BJ (cell line): ENCODE measurements at places on chromosomes 6 and 20.

DNA sequence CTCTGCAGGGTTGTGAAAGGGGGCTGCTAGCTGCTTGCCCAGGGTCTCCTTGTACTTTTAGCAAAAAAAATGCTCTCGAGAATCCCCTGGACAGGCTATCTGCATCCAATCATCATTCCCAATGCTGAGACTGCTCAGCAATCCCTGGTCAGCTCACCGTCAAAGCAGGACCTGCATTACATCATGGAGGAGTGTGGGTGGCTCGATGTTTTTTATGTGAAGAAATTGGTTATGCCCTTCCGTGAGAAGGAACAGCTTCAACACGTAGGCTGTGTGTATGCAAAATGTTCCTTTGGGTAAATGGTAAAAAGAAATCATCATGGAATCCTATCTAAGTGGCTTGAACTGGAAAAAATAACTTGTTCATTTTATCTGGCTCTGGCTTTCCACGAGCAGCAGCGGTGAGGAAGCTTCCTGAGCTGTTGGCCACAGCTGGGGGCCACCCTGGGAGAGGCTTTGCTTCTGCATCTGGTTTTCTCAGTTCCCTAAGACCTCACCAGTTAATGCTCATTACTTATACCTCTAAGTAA, 111.4 kb downstream of the FYN start:
- DNase-seq: no peak

DNA sequence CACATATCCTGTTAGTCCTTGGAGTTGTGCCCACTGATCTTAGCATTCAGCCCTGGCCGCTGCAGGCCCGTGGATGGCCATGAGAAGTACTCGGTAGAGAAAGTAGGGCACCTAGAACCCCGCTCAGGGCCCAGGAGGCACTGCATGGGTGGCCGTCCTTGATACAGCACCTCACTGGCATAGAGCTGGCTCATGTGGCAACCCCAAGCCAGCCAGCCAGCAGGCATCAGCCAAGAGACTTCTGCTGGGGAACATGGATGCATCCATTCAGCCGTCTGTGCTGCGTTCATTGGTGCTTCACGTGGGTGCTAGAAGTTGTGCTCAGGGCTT, 10.6 kb downstream of the PYGB start:
- no peak for DNase-seq

DNA sequence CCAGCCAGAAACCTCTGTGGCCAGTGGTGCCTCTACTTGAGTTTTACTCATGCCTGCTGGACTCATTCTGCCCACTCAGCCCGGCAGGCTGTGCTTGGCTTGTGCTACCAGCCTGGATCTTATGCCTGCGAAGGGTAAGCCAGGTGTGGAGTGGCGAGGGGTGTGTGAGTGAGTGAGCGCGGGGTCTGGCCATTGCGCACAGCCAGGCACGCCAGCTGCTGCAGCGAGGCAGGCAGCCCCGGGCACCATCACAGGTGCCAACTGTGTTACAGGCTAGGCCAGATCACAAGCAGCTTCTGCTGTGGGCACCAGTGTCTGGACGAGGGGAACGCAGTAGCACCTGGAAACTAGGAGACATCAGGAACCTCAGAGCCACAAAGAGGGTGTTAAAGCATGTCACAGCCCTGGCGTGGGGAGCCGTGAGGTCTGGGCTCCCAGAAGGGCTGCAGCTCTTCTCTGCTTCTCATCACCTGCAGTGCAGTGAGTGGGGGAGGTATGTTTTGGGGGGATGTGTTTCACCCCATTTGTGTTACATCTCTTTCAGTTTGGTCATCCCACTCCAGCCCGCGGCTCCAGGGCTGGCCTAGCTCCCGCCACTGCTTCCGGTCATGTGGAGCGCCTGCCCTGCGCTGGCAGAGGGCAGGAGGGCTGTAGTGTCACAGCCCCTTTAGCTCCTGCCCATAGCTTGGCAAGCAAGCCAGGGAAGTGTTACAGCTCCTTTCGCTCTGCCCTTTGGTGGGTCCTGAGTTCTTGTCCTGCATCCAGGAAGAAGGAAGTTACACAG, 379.7 kb upstream of the IMPG1 start:
- DNase-seq: no peak

DNA sequence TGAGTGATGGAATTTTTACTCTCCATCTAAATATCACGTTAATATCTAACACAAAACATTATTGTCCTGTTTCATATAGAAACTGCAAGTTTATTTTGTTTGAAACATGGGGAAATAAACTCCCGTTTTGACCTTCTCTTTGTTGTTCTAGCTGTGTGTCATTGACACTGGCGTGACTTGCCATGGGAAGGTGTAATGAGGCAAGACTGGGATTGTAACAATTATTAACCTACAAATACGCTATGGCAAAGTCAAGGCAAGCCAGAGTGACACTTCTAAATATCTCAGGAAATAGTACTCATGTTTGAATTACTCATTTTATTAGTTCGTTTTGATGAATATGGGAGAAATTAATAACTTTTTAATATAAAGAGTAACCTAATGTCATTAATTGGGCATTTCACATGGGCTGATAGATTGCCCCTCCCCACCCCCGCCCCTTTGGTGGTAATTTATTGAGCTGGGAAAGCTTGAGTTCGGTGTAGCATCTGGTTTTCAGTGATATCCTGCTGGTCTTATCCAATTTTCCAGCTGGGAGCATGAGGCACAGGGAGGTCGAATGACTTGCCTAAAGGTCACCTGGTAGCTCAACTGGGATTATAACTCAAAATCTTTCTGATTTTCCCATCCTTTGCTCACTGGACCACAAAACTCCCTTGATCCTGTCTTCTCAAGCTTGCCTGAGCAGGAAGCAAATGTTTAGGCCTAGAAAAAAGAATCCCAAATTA, 380.6 kb upstream of the JAG1 start:
- DNase-seq: no peak

DNA sequence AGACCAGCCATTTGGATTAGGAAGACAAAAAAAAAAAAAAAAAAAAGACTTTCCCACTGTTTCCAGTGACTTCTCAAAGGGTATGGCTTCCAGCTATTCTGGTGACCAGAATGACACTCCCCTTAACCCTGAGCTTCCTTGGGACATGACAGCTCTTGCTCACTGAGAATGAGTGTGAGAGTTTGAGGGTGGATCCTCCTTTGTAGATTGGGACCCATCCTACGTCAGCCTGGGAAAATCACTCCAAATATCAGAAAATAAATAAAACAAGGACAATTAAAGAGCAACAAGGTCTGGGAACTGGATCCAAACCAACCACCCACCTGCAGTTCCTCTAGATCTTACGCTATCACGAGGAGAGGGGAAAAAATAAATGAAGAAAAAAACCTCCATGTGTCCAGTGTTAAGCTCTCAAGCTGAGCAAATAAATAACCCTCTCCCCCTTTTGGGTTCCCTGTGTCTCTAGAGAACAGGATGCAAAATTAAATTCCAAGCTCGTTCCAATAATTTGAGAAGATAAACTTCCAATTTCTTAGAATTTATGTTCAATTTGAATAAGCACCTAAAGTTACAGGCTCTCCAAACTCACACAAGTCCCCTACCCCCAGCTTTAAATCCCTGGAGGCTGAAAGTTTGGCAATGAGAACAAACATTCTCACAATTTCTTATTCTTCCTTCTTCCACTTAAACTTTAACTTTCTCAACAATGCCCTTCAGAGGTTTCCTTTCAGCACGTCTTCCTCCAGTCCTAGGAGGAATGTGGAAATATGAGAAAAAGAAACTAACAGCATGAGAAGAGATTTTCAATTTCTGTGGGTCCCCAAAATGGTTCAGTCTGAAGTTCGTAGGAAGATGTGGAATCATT, 170.2 kb downstream of the MTFR2 start:
- no peak for DNase-seq

DNA sequence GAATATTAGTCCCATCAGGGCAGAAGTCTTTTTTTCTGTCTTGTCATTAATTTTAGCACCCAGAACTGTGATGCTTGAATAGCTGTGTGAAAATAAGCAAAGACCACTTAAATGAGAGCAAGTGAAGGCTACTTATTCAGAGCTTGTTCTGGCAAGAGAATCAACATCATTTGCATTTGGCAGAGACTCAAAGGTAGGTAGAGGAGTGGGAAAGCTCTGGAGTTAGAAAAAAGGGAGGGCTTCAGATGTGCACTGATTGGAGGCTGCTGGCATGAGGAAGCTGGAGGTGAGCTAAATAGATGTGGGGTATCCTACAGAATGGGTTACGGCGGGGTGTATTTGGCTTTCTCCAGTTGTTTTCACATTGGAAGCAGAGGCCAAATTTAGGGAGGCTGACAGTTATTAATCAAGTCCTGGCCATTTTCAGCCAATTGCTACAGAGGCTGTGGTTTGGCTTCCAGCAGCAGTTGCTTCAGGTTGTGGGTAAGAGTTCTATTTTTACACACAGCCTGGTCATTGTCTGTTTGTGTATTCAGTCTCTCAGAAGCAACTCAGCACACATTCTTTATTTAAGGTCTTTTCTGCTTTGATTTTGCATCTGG, 254.3 kb downstream of the BTBD3 start:
- no peak for DNase-seq

DNA sequence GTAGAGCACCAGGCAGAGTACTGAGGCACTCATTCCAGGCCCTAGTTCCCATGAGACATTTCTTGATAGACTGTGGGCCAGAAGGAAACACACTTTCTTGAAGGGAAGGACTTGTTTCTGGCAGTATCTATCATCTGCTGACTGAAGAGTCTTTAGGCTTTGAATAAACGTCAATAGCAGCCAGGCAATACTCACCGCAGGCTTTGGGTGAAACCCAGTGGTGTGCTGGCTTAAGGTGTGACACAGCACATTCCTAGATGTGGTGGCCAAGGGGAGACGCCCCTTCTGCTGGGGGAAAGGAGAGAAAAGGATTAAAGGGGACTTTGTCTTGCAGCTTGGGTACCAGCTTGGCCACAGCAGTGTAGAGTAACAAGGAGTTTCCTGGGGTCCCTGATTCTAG, 1039.6 kb downstream of the HACE1 start:
- no peak for DNase-seq

GRCh38 chr6:41577356-41578216, 31.4 kb downstream of the FOXP4 start:
- no peak for DNase-seq

DNA sequence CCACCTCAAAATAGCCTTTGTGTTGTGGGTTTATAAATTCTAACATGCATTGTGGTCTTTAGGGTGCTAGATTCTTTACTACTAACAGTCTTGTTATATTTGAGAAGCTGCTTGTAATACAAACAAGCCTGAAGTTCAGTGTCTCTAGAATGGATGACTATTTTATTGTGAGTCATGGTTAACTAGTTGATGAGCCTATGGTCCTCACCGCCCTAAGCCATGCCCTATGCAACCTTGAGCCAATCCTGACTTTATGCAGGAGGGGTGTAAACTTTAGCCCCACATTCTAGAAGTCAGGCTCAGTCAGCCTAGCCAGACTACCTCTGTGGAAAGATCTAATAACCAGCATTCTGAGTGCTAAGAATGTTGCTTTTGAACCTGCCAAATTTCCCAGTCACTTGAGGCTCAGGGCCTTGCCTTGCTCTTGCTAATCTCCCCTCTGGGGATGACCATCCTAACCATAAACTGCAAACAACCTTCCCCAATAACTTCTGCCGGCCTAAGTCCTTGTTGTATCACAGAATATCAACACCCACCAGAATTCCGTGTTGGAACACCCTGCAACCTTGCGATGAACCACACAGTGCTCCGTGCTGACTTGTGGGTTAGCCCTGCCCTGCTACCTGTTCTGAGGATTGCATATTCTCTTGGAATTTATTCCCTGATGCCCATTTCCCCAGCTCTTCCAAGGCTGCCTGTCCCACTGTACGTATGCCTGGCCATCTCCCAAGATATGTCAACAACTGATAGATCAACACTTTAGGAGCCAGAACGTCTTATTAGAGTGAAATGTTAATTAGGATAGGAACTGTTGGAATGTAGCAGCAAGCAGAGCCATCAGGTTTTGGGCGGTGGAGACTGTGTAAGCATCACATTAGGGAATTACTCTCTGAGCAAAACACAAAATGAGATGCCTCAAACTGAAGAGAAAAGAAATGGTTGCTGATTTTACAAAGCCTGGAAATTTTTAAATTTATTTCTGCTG, 71.7 kb upstream of the CEP85L start:
- no peak for DNase-seq
